ENCODE measurements at places on chromosomes 3 and 15.

DNA sequence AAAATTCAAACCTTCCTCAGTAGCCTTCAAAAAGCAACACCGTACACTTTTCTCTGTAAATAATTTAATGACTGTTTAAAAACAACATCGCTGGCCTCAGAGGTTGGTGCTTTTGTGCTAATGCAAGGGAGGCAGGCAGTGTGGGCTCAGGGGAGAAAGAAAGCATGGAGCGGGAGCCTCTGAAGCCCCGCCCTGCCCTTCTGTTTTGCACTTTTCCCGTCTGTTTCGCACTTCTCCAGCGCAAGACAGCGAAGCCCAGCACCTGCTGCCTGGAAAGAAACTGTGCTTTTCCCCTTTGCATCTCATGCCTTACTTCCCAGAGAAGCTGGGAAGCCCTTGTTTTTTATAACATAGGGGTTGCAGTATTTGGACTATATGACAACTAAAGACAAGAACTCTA is 23.1 kb downstream of the TRPM1 start:
- DNase-seq, result no peak

GRCh38 chr3:157738441-157738840 is 235.2 kb upstream of the VEPH1 start:
- no peak for DNase-seq

GRCh38 chr15:40096094-40096891 is 12.4 kb downstream of the BMF start:
- no peak for DNase-seq

DNA sequence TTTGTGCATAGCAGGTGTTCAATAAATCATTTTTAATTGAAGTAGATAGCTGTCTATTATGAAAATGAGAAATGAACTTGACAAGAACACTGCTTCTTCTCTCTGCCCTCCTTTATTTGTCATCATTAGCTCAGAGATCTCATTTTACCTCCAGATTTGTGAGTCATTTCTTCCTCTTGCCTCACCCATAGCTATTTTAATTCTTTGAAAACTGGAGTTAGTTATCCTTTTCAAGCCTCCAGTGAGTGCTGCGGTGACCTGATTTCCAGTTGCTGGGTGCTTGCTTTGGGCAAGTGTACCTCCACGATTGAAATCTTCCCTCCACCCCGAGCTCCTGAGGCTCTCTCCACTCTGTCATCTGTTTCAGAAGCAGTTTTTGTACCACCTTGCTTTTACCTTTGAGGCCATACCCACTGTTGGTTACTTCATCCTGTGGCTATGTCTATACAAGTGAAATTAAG is 114.6 kb downstream of the NFKBIZ start:
- peak; percentile 33 for DNase-seq

- DNase-seq, result no peak
Observed at GRCh38 chr3:50182533-50183099, 8.8 kb upstream of the GNAT1 start.

All from activated CD4-positive, alpha-beta T cell treated with anti-CD3 and anti-CD28 coated beads, Interleukin-2, amount 50 U/mL, for 16 hours (primary cell).